PC-3 (cell line): ENCODE measurements at places on chromosomes 4 and X. TPM values are rescaled to one million over a fixed set of nuclear protein-coding genes. Genes with fewer than 3 reads are reported as not detected.

H2BW2 gene
- not detected in 2 replicates for total RNA-seq

SULT1B1 gene
- 0.04 and 0.17 TPM in 2 replicates for total RNA-seq

UGT2A3 gene
- total RNA-seq, result not detected in 2 replicates

- no peak for DNase-seq
Observed at GRCh38 chrX:72663737-72664136, 50.4 kb downstream of the PHKA1 start.

FABP2 gene
- not detected in 2 replicates for total RNA-seq

- no peak for DNase-seq
Observed at GRCh38 chr4:1246901-1247863, 1.7 kb downstream of the CTBP1 start.

- no peak for DNase-seq
Observed at GRCh38 chr4:185991770-185992169, 77.2 kb upstream of the TLR3 start.

- DNase-seq, result peak; percentile 73
Observed at GRCh38 chr4:59537246-59537886, 1662.8 kb upstream of the ADGRL3 start.

- no peak for DNase-seq
Observed at GRCh38 chrX:107117993-107118321, 665 bp downstream of the RBM41 start.

GRCh38 chr4:89108091-89108490 is 3.2 kb upstream of the TIGD2 start:
- no peak for DNase-seq

GRCh38 chr4:118989098-118990080 is 100.7 kb downstream of the SYNPO2 start:
- peak; percentile 94 for DNase-seq

MSX1 gene
- total RNA-seq, result 7.5 and 10.4 TPM in 2 replicates

GRCh38 chr4:146023334-146023967 is 84.8 kb upstream of the ZNF827 start:
- DNase-seq, result no peak

- DNase-seq, result no peak
Observed at GRCh38 chr4:10030972-10031667, 9.8 kb upstream of the SLC2A9 start.

- no peak for DNase-seq
Observed at GRCh38 chrX:18961686-18962085, 22.2 kb downstream of the PHKA2 start.

EXOC1 gene
- 23.7 and 37.4 TPM in 2 replicates for total RNA-seq

VGLL1 gene
- 4.2 and 5.3 TPM in 2 replicates for total RNA-seq

CD40LG gene
- not detected in 2 replicates for total RNA-seq

DNA sequence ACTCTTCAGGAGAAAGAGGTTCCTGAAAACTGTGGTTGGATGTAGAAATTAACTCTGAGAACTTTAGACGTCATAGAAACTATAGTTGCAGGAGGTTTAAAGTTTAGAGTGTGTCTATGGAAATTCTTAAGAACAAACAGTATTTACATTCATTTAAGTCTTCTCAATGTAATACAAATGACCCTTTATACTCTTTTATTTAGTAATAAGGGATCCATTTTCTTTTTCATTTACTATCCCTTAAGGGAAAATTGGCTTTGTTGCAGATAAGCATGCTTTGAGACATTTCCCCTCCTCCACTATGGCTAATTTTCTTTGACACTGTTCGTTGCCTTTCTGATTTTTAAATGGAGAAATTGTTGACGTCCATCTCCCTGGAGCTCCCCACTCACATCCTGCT is 96.4 kb downstream of the POLA1 start:
- DNase-seq, result no peak

- peak; percentile 13 for DNase-seq
Observed at GRCh38 chr4:128810331-128810870, 901 bp downstream of the JADE1 start.

SPP1 gene
- not detected in 2 replicates for total RNA-seq

CLDN34 gene
- 0.66 TPM in 1 of 2 replicates, not detected in the other for total RNA-seq

DNA sequence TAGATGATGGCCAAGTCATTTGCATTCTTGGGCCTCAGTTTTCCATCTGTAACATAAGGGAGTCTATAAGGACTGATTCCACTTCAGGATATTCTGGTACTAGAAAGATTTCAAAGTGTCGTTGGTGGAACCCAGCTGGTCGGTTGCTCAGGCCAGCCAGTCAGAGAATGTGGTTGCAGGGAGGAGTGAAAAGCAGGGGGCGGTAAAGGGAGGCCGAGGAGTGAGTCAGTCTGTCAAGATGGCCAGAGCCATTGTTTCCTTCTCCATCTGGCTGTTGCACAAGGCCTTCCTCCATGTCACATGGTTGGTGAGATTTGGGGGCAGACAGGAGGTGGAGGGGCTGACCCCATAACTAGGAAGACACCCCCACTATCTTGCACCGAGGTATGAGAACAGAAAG is 38.2 kb downstream of the STARD8 start:
- DNase-seq, result no peak

UGT2B11 gene
- not detected in 2 replicates for total RNA-seq

PGAM4 gene
- total RNA-seq, result not detected in 2 replicates

GRCh38 chr4:60223208-60223923 is 976.8 kb upstream of the ADGRL3 start:
- no peak for DNase-seq

DNA sequence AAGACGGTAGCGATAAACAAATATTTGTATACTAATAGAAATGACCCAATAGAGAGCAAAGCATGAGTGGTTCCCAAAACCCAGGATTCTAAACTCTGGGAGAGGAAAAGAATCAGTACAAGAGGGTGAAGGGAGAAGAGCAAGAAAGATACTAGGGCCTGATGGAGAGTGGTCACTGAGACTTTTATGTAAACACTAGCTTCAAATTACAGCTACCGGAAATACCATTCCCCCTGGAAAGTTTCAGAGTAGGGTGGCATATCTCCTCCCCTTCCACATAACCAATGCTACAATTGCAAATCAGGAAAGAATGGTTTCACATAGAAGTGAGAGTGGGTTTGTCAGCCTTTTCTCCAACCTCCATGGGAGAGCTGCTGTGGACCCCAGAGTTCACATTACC is 77.1 kb downstream of the EIF4E start:
- DNase-seq, result no peak

GRCh38 chr4:83917572-83917971 is 381.7 kb downstream of the GPAT3 start:
- DNase-seq, result no peak

FGF2 gene
- 4.0 and 4.1 TPM in 2 replicates for total RNA-seq

GRCh38 chr4:128301979-128302378 is 14.4 kb upstream of the PGRMC2 start:
- no peak for DNase-seq

AP1S2 gene
- 28.2 and 28.3 TPM in 2 replicates for total RNA-seq

DNA sequence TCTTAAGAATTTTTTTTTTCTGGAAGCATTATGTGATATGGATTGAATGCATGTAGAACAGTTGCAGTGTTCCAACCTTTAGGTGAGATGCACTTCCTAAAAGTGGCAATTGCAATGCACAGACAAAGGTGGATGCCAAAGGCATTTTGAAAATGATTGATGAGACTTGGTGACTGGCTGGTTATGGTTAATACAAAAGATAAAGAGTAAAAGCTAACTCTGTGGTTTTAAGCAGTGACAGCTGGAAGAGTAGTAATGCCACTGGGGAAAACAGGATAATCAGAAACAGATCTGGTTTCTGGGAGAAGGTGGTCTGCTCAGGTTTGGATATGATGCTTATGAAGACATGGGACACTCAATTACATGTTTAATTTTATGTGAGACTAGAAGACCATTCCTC is 345.6 kb downstream of the RPA4 start:
- no peak for DNase-seq

GRCh38 chrX:20061855-20062254 is 54.9 kb downstream of the MAP7D2 start:
- DNase-seq, result peak; percentile 63

RASL11B gene
- 0.07 and 2.1 TPM in 2 replicates for total RNA-seq
